Fibroblast of mammary gland (primary cell): ENCODE measurements at places on chromosomes 6 and 20.
A peak's percentile ranks its signal among the peaks of the same experiment; 100 is the strongest.

DNA sequence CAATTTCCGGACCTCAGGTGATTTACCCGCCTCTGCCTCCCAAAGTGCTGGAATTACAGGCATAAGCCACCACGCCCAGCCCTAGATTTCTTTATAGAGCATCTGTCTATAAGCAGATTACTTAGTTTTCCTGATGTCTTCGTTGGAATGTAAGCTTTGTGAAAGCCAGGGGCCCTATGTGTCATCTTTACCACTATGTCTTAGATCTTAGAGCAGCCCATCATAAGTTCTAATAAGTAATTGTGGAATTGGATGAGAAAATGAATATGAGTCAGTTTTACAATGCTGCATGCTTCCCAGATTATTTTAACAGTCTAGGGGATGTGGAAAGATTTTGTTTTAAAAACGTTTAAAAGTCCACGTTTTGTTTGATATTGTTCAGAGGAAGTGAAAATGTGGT lies 9.1 kb upstream of the ZBTB2 start:
- peak; percentile 71 for DNase-seq

GRCh38 chr6:168778201-168778600 lies 337.2 kb downstream of the SMOC2 start:
- peak; percentile 65 for DNase-seq

GRCh38 chr6:134267917-134268361 lies 50.0 kb downstream of the SGK1 start:
- no peak for DNase-seq

DNA sequence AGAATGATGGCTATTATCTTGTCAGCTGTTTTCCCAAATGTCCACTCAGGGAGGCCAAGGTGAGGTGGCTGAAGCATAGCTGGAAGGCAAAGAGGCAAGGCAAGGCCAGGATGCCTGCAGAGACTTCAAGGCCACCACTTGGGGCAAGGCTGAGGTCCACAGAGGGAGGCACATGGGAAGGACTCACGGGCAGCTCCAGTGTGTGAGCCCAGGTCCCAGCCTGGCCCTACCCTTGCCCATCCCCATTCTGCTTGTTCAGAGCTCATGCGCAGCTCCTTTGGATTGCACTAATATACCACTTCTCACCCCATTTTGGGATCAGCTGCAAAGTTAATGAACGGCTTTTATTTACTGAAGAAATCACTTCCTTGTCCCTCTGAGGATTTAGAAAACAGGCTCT lies 111.1 kb upstream of the KCNK16 start:
- DNase-seq: no peak

- peak; percentile 25 for DNase-seq
Measured at GRCh38 chr6:67687396-67687795, 947.7 kb upstream of the ADGRB3 start.
